ENCODE measurements at places on chromosomes 6 and 20. TPM values are rescaled to one million over a fixed set of nuclear protein-coding genes. Genes with fewer than 3 reads are reported as not detected.
A peak's percentile ranks its signal among the peaks of the same experiment; 100 is the strongest.

IYD gene
- not detected for total RNA-seq

BMP6 gene
- 0.07 TPM for total RNA-seq

TCF15 gene
- not detected for total RNA-seq

FUT9 gene
- total RNA-seq: not detected

TRAPPC3L gene
- not detected for total RNA-seq

SLC17A2 gene
- total RNA-seq: not detected

SLC4A11 gene
- total RNA-seq: 0.60 TPM

DNA sequence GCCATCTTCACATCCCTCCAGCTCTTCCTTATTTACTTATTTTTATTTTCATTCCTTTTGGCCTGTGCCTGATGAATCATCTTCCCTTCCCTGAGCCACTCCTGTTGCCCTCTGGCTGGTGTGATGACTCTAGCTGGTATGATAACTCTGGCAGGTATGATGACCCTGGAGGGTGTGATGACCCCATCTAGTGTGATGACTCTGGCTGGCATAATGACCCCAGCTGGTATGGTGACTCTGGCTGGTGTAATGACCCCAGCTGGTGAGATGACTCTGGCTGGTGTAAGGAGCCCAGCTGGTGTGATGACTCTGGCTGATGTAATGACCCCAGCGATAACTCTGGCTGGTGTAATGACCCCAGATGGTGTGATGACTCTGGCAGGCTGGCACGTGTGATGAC, 426.8 kb downstream of the QKI start:
- no peaks in the 10 kb centered on the region for H3K4me1 ChIP-seq
- H3K27ac ChIP-seq: no peak overlapping the region
- no peak for DNase-seq
- no peaks in the 10 kb centered on the region for H3K36me3 ChIP-seq
- H3K4me3 ChIP-seq: no peak overlapping the region

DNA sequence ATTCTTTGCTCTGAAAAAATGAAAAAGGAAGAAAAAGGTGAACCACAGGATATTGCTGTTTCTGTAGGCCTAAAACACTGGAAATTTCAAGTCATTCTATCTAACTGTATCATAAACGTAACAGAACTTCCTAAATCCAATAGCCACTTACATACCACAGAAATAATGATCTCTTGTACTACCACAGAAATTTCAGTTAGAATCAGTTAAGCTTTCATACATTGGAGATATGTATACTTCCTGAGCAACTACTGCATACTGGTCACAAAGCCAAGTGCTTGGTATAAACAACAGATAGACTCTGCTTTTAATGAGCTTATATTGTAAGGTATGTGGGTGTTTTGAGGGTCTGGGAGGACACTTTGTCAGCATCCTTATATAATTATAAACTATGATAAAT, 38.6 kb downstream of the VTA1 start:
- no peak overlapping the region for H3K27ac ChIP-seq
- H3K4me3 ChIP-seq: no peak overlapping the region
- peaks cover 16% of the 10 kb centered on the region for H3K4me1 ChIP-seq
- no peak for DNase-seq

DNA sequence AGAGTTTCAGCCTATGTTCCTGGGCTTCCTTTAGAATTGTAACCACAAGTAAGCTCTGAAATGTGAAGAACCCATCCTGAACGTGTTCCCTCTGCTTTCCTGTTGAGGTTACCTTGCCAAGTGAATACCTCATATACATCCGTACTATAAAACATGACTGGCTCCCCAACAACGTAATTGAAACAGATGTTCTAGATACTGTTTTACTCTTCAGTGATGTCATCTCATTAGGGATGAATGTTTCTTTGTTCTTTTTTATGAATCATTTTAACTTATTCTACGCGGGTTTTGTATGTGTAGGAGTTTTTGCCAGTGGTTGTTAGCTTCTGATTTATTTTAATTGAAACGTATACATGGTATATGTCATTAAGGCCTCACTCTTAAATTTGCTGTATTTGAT, 166.8 kb downstream of the SAMD5 start:
- H3K27me3 ChIP-seq: no peaks in the 10 kb centered on the region
- no peaks in the 10 kb centered on the region for H3K4me1 ChIP-seq
- no peaks in the 10 kb centered on the region for H3K36me3 ChIP-seq

GRCh38 chr6:51996296-51996947, 91.0 kb downstream of the PKHD1 start:
- peak; percentile 69 for DNase-seq
- H3K27me3 ChIP-seq: no peaks in the 10 kb centered on the region
- no peaks in the 10 kb centered on the region for H3K36me3 ChIP-seq
- peaks cover 10% of the 10 kb centered on the region for H3K4me1 ChIP-seq

GRCh38 chr6:119182875-119183274, 104.4 kb upstream of the FAM184A start:
- H3K27me3 ChIP-seq: no peaks in the 10 kb centered on the region
- H3K4me3 ChIP-seq: no peak overlapping the region
- no peaks in the 10 kb centered on the region for H3K36me3 ChIP-seq
- no peak overlapping the region for H3K27ac ChIP-seq
- DNase-seq: no peak

GRCh38 chr20:2578475-2579192, 42.3 kb downstream of the TMC2 start:
- no peaks in the 10 kb centered on the region for H3K36me3 ChIP-seq
- H3K4me3 ChIP-seq: no peak overlapping the region
- H3K27ac ChIP-seq: no peak overlapping the region
- no peaks in the 10 kb centered on the region for H3K4me1 ChIP-seq
- peak; percentile 44 for DNase-seq

- H3K4me3 ChIP-seq: no peak overlapping the region
- no peak for DNase-seq
- H3K36me3 ChIP-seq: no peaks in the 10 kb centered on the region
- peaks cover 68% of the 10 kb centered on the region for H3K4me1 ChIP-seq
Observed at GRCh38 chr20:19813846-19814640, 56.0 kb downstream of the RIN2 start.

GRCh38 chr6:49713346-49713745, at the start of gene CRISP2:
Gene CRISP2 (minus strand): TSS chr6:49713543. CDS start chr6:49709196, 4,347 bp downstream.
- no peak within 1 kb of the TSS for H3K27ac ChIP-seq
- H3K4me1 ChIP-seq: no peaks in the 10 kb centered on the region
- DNase-seq: no peak

DNA sequence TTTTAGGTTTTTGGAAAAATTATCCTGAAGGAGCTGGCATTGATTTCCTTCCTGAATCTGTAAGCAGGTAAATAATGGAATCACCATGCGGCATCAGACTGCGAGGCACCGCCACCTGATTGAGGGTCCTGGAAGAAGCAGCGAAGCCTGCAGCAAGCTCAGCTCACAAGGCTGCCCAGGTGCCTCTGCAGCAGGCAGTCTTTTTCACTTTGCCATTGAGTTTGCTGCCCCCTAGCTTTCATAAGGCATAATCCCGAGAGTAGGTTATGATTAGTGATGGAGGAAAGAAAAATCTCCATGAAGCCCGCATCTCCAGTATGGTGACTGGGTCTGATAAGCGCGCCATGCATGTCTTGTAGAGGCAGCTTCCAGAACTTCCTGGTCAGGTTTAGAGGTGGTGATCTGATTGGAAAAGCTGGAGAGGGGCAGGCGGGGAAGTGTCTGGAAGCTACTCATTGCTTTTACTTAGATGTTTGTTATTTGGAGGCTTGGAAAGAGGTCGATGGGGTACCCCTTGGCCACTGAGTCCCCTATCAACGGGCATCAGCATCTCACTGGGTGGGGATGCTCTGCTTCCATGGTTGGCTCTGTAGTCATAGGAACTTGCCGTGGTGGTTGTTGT, 26.7 kb downstream of the IYD start:
- no peaks in the 10 kb centered on the region for H3K27me3 ChIP-seq
- H3K36me3 ChIP-seq: no peaks in the 10 kb centered on the region
- DNase-seq: peak; percentile 91
- H3K27ac ChIP-seq: no peak overlapping the region
- peaks cover 6% of the 10 kb centered on the region for H3K4me1 ChIP-seq

DNA sequence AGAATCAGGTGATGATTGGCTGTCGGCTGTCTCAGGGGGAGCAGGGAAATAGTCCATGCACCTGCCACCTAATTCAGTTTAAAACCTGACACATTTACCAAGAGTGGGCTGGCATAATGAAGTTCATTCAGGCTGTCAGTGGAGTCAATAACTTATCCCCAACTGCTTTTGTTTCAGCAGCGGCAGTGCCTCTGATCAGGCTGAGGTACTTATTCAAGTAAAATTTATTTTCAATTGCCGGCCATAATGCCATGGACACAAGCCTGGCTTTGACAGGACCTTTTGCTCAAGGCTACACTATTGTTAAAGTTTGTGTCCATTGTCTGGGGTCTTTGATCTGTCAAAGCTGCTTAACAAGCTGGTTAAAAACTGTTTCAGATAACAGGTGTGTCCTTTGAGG, 20.6 kb downstream of the OLIG3 start:
- H3K27me3 ChIP-seq: no peaks in the 10 kb centered on the region
- H3K4me1 ChIP-seq: peaks cover 35% of the 10 kb centered on the region
- H3K4me3 ChIP-seq: no peak overlapping the region
- H3K36me3 ChIP-seq: no peaks in the 10 kb centered on the region

GRCh38 chr20:13862245-13862644, 77.4 kb downstream of the NDUFAF5 start:
- H3K4me3 ChIP-seq: no peak overlapping the region
- DNase-seq: peak; percentile 66
- no peaks in the 10 kb centered on the region for H3K4me1 ChIP-seq
- no peaks in the 10 kb centered on the region for H3K36me3 ChIP-seq
- H3K27ac ChIP-seq: no peak overlapping the region

- no peak overlapping the region for H3K4me3 ChIP-seq
- H3K27me3 ChIP-seq: no peaks in the 10 kb centered on the region
- DNase-seq: no peak
- peaks cover 55% of the 10 kb centered on the region for H3K4me1 ChIP-seq
Observed at GRCh38 chr6:37547564-37548061, 47.9 kb upstream of the CCDC167 start.

DNA sequence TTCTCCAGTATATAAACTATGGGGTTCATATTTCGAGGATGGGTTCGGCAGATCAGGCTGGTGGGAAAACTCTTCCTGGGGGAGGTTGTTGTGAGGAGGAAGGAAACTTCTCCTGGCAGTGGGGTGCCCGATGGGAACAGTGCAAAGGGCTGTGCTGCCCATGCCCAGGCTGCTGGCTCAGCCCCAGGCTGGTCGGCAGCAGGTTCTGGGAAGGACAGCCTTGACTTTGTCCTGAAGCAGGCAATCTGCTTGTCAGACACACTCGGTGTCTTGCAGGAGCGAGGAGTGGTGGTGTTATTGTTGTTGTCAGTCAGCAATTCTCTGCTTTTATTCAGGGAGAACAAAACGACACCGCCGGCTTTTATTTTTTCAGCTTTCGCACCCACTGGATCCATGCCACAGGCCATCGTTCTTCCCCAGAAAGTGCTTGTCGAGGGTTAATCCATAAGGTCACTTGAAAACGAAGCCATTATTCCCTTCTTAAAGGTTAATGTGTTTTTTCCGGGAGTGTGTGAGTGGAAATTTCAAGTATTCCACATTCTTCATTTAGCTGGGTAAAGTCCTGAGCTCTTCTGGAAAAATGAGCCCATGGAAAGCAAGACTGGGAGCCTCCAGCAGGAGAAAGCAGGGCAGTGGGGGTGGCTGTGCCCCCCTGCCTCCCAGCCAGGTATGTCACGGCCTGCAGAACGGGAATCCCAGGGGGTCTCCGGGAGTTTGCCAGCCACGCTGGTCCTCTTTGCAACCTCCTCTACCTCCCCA, 57.0 kb upstream of the STX16 start:
- H3K4me1 ChIP-seq: peaks cover 22% of the 10 kb centered on the region
- H3K27ac ChIP-seq: no peak overlapping the region
- H3K36me3 ChIP-seq: no peaks in the 10 kb centered on the region
- no peak overlapping the region for H3K4me3 ChIP-seq
- no peaks in the 10 kb centered on the region for H3K27me3 ChIP-seq

DNA sequence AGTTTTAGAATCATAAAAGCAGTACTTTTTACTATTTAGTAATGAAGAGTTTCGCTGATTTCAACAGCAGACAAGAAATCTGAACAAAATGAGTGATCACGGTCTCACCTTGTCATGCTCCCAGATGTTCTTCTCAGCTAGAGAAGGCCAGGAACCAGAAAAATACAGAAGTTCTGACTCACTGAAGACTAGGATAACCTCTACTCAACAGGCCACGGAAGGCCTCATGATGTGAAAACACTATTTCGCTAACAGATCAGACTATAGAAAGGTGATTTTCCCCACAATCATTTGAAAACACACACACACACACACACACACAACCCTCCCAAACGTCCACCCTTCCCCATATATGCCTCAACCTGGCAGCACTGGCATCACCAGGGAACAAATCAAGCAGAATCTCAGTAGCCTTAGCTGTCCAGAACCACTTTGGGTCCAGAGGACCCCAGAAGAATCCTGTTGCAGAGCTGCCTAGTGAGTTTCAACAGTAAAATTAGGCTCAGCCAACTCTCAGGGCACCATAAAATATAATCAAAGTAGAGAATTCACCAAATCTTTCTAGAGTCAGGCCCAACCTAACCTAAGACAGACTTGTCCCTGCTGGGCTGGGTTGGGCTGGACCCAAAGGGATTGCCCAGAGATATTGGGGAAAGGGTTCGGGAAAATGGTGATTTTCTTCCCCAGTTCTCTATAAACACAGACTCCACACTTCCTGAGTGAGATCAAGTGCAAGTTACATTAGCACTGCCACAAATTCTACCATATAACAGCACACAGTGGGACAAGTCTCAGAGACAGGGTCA, 7.9 kb downstream of the EXOC2 start:
- no peaks in the 10 kb centered on the region for H3K4me1 ChIP-seq
- H3K4me3 ChIP-seq: no peak overlapping the region
- no peak overlapping the region for H3K27ac ChIP-seq
- no peaks in the 10 kb centered on the region for H3K36me3 ChIP-seq

DNA sequence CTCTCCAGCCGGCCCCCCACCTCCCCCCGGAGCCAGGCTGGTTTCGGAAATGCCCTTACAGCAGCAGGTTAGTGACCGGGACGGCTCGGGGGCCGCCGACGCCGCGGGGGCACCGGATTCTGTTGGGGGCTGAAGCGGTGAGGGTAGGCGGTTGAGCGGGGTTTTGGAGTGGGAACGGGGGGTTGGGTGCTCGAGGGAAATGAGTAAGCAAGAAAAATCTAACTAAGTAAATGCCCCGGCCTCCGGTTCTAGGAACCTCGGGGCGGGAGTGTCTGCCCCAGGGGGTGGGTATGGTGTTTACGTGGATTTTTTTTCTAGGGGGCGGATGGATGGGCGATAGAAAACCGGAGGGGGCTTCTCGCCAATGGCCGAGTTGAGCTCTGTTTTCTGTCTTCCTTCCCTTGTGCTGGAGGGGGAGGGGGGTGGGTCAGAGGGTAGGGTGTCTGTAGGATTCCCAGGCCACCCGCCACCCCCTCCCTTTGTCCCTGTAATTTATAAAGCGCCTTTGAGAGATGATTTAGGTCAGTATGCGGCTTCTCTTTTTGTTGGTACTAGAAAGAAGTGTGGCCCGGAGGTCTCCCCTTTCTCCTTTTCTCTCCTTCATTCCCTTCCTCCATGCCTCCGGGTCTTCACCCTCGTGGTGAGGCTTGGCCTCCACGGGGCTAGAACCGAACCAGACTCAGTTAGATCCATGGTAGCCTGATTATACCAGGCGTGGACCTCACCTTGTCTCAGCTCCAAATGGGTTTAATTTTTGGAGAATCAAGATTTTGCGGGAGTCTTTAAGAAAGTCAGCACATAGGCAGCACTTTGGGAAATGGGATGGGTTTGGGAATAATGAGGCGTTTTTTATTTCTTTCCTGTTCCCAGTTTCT, 2.3 kb downstream of the E2F3 start:
- H3K27ac ChIP-seq: peak overlapping the region; percentile 90
- peaks cover 34% of the 10 kb centered on the region for H3K4me1 ChIP-seq
- no peaks in the 10 kb centered on the region for H3K27me3 ChIP-seq
- H3K36me3 ChIP-seq: peaks cover 27% of the 10 kb centered on the region
- DNase-seq: peak; percentile 72
- H3K4me3 ChIP-seq: peak overlapping the region; percentile 83

Data from Karpas-422 (cell line).